ENCODE measurements at places on chromosomes 5 and 9.
A peak's percentile ranks its signal among the peaks of the same experiment; 100 is the strongest.

DNA sequence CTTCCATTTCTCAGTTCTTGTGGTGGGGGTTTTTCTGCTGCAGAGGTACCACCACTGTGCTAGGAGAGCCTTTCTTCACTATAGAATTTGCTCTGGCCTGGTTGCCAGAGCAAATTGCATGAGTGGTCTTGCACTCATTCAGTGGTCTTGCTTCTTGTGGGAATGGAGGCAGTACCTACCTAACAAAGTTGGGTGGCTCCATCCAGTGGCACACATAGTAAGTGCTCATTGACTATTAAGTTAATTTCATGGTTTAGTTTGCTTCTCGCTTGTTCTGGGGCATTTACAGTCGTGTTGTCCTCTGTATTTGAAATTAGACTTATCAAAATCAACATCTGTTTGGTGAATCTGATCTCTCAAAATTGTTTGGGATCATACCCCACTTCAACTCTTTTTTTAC lies 23.0 kb downstream of the SLC28A3 start:
- no peak for DNase-seq

GRCh38 chr5:125261505-125262250 lies 515.2 kb upstream of the ZNF608 start:
- DNase-seq = no peak

DNA sequence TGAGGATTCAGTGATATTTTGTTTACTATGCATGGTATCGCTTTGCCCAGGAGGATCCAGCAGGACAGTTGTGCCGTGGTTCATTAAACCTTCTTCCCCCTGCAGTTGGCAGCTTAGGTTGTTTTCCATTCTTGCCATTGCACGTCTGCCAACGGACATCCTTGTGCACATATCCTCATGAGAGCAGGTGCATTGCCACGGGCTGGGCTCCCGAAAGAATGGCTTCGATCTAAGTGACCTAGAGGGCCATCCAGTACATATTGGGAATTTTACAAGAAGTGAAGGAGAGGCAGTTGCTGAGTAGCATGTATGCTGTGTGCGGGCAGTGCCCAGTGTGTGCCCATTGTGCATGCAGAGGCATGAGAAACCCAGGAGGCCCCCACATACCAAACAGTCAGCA lies 22.1 kb downstream of the HRH2 start:
- no peak for DNase-seq

DNA sequence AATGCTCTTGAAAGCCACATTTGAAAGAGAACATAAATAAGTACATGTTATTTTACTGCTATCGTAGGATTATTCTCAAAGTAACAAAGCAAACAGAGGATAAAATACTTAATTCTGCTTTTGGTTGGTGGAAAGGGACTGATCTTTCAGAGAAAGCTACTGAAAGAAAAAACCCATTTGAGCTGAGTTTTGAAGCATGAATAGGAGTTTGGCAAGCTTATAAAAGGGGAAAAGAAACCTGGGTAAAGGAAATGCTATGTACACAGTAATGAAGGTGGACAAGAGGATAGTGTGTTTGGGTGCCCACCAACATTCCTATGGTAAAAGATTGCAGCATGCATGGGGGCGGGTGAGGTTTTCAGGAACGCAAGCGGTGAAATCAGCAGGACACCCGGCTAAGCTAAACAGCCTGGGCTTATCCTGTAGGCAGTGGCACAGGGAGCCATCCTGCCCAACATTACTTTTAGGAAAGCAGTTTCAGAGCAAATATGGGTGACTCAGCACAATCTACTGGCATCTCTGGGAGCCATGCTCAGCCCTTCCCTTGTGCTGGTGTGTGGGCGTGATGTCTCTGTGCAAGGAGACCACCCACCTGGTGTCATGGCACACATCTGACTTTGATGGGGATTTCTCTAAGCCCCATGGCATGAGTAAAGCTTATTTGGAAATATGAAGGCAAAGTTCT lies 673.9 kb upstream of the KLF4 start:
- no peak for DNase-seq

- DNase-seq = no peak
These were observed 14.1 kb downstream of the NDUFA8 start for GRCh38 chr9:122145592-122145863.

DNA sequence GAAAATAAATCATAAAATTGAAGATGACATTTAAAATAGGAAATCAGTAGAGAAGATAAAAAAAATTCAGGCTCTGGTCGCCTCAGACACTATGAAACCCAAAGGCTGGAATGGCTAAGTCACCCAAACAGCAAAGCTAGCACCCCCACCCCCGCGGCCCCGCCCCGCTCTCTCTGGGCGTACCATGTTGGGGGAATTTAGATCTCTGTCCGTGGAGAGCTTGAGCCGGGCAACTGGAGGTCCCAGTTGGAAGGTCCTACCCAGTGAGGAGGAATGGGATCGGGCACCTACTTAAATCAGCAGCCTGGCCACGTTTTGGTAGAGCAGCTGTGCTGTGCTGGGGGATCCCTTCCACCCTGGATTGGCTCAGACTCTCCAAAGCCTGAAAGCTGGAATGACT lies 150.6 kb upstream of the ANKRD55 start:
- DNase-seq = no peak

- no peak for DNase-seq
These were observed 109.4 kb downstream of the CARTPT start for GRCh38 chr5:71828291-71829040.

DNA sequence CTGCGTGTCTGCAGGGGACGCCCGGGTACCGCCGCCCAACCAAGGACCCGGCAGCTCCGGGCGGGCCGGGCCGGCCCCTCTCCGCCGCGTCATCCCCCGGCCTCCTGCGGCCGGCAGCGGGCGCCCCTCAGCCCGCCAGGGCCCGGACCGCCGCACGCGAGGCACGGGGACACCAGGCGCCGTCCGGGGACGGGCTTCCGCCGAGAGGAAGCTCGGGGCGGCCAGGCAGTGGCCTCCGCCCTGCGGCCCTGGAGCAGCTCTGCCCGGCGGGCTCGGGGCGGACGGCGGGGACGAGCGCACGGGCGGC lies 373 bp downstream of the FBXW5 start:
- DNase-seq = peak; percentile 72

- DNase-seq = no peak
These were observed 333.4 kb downstream of the ICE1 start for GRCh38 chr5:5755888-5756287.

GRCh38 chr9:136011703-136012496 lies 50.7 kb upstream of the UBAC1 start:
- DNase-seq = no peak

- no peak for DNase-seq
These were observed 34.6 kb downstream of the CYFIP2 start for GRCh38 chr5:157300564-157300963.

GRCh38 chr9:16668734-16669295 lies 201.7 kb downstream of the BNC2 start:
- no peak for DNase-seq

DNA sequence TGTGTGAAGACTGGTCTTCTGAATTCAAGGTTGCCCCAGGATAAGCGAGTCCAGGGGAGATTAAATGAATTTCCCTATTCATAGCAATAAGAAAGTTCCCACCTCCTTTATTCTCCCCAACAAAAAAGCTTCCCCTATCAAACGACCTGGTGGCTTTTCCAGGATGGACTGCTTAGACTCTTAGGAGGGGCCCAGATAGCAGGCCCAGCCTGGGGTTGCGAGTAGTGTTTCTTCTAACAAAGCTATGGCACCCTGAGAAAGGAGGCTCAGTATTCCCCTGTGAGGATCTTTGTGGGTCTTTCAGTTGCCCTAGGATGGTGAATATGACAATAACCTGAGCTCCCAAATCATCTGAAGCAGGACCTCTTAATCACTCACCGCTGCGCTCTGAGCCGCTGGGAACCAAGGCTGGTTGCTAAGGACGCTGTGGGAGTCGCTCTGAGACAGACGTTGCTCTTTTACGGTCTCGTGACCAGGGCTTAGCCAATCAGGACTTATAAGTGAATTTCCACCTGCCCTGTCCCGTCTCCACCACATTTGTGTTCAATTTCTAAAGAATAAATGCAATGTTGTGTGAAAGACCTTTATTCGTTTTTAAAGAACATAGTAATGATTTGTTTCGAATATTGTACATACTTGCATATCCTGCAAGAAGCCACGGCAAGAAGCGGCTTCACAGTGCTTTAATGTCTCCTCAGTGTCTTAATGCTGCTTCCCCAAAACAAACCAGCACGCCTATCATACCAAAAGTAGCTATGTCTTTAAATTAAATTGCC lies at the start of gene TMEM232:
Gene TMEM232 (minus strand): TSS at position 423 of the 776 bp plus-strand sequence. CDS start 59,319 bp downstream, outside the sequence.
- DNase-seq = peak; percentile 84
